Sciatic nerve (tissue), 2 donors: ENCODE measurements at places on chromosomes 7 and 10. TPM values are rescaled to one million over a fixed set of nuclear protein-coding genes. Genes with fewer than 3 reads are reported as not detected.

CPED1 gene
- 41.9 TPM for total RNA-seq

SFRP5 gene
- total RNA-seq, result 292 TPM

PIP gene
- total RNA-seq, result not detected

NAT16 gene
- not detected for total RNA-seq

- DNase-seq, result no peak
Measured at GRCh38 chr7:34091321-34091917, 186.1 kb downstream of the BMPER start.
